ENCODE measurements at places on chromosomes 5 and 9. TPM values are rescaled to one million over a fixed set of nuclear protein-coding genes. Genes with fewer than 3 reads are reported as not detected.
A peak's percentile ranks its signal among the peaks of the same experiment; 100 is the strongest.

DNA sequence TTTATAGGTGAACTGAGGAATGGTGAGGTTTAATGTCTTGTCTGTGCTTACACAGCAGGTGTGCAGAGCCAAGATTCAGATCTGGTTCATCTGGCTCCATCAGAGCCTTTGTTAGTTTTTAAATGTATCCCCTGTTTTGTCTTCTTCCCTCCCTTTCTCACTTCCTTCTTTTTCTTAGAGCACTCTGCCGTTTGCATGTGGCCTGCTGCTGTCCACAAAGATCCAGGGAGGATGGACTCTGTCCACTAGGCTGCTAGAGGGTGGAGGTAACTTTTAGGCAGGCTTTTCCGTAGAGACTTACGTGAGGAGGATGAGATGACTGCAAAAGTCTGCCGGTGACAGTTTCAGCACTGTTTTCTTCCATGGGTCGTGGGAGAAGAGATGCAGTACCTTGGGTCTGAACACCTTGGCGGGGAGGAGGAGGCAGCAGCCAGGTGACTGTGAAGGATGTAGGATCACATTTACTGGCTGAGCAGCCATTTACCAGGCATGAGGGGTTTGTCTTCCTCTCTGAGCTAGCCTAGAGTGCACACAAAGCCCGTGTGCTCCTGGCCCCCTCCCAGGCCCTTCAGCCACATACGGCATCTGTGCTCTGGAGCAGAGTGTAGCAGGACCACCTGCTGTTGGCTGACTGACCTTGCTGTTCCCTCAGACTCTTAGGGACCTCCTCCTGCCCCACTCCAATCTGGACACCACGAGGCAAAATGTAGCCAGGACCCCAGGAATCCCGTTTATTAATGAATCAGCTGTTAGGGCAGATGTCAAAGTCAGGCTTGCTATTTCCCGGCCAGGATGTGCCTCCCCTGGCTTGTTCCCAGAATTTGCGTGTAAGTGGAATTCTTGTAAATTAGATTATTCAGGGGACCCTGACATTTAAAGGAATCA lies 1.8 kb downstream of the NTMT1 start:
- DNase-seq: no peak

DNA sequence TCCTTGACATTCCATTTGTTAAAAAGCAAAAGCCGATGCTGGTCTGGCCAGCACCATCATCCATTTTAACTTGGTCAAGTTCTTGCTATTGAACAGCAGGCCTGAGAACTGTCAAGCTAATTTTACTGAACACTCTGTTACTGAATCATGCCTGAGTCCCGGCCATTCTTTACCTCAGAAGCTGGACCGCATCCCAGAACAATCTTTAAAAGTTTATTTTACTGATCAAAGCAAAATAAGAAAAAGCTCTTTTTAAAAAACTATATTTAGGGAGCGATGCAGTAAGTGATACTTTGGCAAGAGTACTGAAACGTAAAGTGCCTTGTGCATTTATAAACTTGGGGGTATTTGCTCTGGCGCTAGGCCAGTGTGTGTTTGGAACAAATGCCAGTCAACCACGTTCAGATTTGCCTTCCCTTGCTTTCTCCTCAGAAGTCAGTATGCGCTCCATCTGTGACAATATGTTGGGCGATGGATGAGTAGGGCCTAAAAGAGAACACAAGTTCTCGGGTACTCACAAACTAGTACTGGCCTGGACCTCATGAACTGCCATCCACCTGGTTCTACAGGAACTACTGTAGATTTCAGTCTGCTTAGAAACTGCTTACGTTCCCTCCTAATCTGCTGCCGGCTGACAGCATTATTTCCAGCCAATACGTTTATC lies 161.9 kb downstream of the MAPKAP1 start:
- peak; percentile 61 for DNase-seq

GRCh38 chr5:120817044-120817985 lies 353.2 kb downstream of the PRR16 start:
- DNase-seq: no peak

The ENTPD8 gene
- total RNA-seq: not detected

The BTNL9 gene
- total RNA-seq: 36.3 TPM

The GABRA1 gene
- not detected for total RNA-seq

The PCDHGB3 gene
- 4.8 TPM for total RNA-seq

The C9orf153 gene
- total RNA-seq: 0.26 TPM

The LCP2 gene
- 10.9 TPM for total RNA-seq

DNA sequence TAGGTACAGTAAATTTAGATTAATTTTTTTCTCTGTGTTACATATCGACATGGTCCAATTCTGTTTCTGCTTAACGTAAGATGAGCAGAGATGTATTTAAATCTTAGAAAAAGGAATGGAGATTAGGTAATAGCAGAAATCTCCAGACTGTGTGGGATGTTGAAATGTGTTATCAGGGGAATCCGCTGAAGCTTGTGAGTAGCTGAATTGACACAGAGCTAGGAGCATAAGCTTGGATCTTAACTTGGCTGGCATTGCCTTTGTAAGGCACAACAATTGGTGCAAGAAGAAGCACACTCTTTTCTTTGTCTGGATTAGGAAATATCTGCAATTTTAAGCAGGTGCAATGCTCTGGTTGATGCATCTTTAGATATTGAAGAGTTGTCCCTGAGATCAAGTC lies 53.1 kb downstream of the PLPPR1 start:
- DNase-seq: no peak
